ENCODE measurements at places on chromosomes 5 and 9.

DNA sequence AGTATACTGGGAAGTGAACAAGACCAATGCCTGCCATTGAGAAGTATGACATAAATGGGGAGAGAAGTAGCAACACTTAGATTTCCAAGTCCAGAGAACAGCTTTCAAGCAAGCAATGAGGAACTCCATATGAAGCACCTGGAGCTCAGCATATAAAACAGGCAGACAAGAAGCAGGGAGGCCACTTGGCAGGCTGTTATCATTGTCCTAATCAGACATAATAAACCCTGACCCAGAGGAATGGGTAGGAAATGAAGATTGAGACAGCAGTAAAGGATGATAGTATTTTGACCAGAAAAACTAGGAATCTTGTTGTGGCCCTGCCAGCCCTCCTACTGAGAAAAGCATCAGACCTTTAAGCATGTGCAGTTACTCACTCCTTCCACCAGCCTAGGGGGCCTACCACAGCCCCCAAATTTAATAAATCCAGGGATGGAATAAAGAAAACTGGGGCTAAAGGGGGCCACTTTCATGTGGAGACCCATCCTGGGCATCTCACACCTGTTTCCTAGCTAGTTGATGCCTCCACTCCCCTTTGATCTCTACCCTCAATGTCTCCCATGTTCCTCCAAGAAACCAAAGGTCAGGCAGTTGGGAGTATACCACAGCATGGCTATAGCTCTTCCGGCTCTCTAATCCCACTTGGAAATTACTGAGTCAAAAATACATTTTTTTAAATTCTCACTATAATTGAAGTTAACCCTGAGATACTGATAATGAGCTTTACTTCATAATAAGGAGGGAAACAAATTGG, 135.1 kb downstream of the SIL1 start:
- DNase-seq = no peak

- DNase-seq = no peak
Observed at GRCh38 chr9:18379073-18379811, 94.7 kb upstream of the ADAMTSL1 start.

- no peak for DNase-seq
Observed at GRCh38 chr5:127549551-127549950, 32.1 kb downstream of the PRRC1 start.

GRCh38 chr5:134873494-134873893, 677 bp upstream of the TXNDC15 start:
- no peak for DNase-seq

DNA sequence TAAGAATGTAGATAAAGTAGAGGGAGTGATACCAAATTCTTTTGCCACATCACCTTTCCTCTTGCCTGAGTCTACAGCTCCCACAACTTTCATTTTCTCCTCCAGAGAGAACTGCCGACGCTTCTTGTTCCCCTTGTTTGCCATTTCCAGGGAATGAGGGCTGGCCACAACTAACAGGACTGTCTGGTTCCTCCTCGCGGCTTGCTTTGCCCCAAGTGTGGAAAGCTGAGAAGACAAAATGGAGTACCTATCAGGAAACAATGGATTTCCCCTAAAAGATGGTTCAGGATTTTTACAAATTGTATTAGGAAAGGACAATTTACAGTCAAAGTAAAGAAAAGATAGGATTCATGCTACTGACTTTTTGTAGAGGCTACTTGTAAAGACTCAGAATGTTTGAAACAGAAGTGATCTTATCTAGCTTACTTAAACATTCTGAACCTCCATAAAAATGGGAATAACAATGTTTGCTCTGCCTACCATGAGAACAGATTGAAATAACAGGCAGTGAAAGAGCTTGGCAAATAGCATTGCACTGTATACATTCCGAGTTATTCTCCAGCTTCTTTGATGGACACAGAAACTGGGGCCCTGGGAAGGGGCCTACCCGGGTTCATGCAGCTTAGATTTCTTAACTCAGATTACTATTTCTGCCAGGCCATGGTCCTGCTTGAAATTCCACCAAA, 4.1 kb downstream of the TIGD6 start:
- DNase-seq = no peak

- DNase-seq = no peak
Observed at GRCh38 chr5:66436721-66437120, 159.5 kb upstream of the MAST4 start.

- no peak for DNase-seq
Observed at GRCh38 chr9:89588271-89588879, 16.4 kb upstream of the GADD45G start.

DNA sequence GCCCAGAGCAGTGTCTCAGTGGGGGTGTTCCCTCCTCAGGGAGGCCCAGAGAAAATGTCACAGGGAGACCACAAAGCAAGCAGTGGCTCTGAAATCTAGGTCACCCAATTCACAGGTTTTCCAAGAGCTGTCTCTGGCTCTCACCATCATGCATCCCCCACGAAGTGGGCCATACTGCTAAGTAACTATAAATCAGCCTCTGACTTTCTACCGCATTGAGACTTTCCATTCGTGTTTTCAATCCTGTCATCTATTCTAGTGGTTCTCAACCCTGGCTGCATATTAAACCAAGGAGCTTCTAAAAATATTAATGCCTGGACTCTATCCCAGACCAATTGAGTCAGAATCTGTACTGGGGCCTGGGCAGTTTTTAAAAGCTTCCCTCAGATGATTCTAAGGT, 2.0 kb upstream of the C1QTNF3 start:
- DNase-seq = no peak

GRCh38 chr5:115456539-115457040, 88.0 kb downstream of the FEM1C start:
- no peak for DNase-seq

DNA sequence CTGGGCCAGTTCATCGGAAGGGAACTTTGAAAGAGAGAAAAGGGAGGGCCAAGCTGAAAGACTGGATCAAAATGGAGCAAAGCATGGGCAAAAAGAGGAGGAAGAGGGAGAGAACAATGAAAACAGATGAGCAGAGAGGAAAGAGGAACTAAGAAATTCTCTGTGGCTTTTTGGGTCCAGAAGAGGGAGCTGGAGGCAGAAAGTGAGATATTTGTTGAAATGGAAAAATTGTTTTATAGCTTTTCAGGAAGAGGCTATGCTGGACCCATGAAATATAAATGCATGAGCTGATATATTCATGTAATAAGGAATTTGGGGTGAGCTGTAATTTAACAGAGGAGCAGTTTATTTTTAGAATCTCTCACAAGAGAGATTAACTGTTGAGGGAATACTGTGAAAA, 457.3 kb downstream of the DMAC1 start:
- no peak for DNase-seq

DNA sequence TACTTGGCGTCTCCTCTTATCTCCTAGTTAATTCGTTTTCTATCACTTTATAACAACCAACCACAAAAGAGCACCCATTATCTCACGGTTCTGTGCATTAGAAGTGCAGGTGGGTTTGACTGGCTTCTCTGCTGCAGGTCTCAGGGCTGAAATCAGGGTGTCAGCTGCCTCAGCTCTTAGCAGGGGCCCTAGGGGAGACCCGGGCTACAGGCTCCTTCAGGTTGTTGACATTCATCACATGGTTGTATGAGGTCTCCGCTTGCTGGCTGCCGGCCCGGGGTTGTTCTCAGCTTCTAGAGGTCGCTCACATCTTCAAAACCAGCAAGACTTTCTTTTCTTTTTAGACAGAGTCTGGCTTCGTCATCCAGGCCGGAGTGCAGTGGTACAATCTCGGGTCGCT, 2.9 kb upstream of the ZMYND19 start:
- no peak for DNase-seq

GRCh38 chr5:139783436-139783965, 12.1 kb upstream of the PSD2 start:
- DNase-seq = peak; percentile 3

GRCh38 chr9:86175743-86176456, 76.5 kb upstream of the GOLM1 start:
- no peak for DNase-seq

GRCh38 chr5:169424279-169424655, 123.3 kb upstream of the SLIT3 start:
- no peak for DNase-seq

DNA sequence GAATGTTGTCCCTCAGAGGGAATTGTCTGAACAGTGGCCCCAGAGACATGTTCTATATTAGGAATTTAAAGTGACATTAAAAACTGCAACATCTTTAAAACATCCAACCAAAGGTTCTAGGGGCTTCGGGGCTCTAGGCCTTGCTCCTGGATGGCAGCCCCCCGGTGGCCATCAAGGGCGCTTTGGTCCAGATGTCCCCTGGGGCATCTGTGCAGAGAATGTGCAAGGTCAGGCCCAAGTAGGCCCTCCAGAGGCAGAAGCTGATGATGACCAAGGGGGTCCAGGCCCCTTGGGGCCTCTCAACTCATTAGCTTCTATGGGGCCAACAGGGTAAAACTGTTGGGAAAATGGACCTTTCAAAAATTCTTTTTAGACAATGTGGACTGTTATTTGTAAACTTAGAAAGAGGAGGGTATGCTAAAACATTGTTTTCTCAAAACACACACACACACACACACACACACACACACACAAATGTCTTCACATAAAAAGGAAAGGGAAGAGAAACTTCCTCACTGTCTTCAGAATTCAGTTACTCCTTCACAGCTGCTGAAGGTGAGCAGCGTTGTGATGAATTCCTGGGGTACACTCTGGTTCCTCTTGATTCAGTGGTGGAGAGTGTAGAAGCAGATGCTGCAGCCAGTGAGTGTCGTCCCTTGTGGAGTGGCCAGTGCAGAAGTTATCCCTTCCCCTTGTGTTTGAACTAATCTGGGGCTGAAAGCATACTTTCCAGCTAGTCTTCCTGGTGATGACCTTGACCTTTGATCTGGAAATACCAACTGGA, 125.2 kb downstream of the WDR41 start:
- DNase-seq = no peak

- no peak for DNase-seq
Observed at GRCh38 chr5:156846914-156847313, 3.2 kb upstream of the PPP1R2B start.

- no peak for DNase-seq
Observed at GRCh38 chr9:138120072-138120471, 242.5 kb downstream of the CACNA1B start.

DNA sequence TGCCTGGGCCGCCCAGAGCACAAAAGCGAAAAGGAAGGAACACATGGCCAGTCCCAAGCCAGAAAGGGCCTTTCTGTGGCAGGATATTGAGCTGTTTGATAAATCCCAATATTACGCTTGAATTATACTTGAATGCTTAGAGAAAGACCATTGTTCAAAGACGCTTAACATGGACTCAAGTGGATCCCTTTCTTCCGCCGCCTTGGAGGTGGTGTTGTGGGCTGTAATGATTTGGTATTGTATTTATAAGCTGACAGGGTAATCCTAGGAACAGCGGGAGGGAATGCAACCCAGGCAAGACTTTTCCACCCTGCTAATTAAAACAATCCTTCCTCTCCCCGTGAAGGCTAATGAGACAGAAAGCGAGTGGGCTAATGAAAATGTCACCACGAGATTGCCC, 24.9 kb downstream of the CFAP77 start:
- no peak for DNase-seq

GRCh38 chr5:159936686-159937329, 20.5 kb downstream of the ADRA1B start:
- DNase-seq = no peak

- no peak for DNase-seq
Observed at GRCh38 chr9:117466111-117466510, 51.3 kb upstream of the ASTN2 start.

DNA sequence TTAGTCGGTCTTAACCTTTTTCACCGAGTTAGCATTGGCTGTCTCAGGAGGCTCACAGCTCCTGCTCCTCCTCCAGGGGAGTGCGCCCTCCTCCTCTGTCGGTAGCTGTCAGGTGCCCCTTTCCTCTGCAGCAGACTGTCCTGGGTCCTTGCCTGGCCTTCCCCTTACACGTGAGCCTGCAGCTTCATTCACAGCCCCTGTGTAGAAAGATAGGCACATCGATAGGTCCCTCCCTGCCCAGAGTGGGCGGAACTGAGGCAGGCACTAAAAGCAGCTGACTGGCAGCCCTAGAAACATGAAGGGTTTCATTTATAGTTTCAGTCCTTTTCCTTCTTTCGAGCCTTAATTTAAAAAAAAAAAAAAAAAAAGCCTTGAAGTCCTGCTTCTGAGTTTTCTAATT, 17.2 kb downstream of the TENT4A start:
- no peak for DNase-seq

- no peak for DNase-seq
Observed at GRCh38 chr9:17862101-17862500, 283.2 kb downstream of the SH3GL2 start.

DNA sequence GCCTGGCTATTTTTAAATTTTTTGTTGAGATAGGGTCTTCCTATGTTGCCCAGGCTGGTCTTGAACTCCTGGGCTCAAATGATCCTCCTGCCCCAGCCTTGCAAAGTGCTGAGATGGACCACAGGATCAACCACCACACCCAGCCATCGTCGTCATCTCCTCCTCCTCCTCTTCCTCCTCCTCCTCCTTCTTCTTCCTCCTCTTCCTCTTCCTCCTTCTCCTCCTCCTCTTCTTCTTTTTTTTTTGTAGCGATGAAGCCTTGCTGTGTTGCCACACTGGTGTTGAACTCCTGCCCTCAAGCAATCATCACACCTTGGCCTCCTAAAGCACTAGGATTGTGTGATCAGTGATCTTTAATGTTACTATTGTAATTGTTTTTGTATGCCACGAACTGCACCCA, 49.4 kb upstream of the ERBIN start:
- no peak for DNase-seq

DNA sequence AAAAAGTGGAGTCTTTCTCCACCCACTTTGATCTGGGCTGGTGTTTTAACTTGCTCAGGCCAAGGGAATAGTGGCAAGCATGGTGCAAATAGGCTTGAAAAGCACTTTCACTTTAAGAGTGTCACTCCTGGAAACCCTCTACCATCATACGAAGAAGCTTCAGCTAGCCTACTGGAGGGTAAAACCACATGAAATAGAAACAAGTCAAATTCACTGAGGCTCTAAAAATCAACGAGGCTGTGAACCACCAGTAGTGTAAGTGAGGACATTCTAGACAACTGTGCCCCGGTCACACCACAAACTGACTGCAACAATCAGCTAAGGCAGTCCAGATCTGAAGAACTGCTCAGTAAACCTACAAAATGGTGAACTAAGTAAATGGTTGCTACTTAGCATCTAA, 2366.3 kb upstream of the C9orf72 start:
- no peak for DNase-seq

DNA sequence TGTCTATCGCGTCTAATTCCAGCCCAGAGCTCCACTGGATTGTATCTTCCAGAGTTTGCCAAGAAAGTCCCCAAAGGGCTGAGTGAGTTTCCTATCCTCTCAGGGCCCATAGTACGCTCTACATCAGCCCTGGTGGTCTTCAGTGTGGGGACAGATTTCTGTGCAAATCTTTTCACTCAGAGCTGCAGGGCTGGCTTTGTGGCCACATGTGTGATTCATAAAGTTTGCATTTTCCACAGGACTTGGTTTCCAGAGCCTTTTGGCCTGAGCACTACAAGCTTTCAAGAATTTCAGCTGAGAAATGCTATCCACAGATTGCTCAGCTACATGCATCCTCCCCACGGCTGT, 76.7 kb upstream of the CXCL14 start:
- no peak for DNase-seq

All from posterior cingulate gyrus (tissue), 11 donors.